ENCODE measurements at places on chromosomes 1 and 21. TPM values are rescaled to one million over a fixed set of nuclear protein-coding genes. Genes with fewer than 3 reads are reported as not detected.

DNA sequence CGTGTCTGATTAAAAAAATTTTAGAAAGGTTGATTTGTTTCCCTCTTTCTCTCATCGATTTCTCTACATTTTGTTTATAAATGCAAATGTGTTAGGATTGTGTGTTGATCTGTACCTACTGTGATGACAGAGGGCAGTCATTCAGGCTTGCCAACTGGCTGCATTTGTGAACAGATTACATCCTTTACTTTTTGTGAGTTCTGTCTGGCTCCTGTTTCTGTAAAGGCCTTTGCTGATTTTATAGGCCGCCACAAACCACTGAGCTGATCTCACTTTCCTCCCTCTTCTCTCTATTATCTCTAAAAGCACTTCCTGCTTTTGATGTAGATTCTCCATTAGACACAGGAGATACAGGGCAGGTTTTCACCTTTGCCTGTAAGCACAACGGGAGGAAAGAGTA lies 106.8 kb downstream of the ESRRG start:
- DNase-seq = no peak

Gene CSF3R
- 5.2 TPM for total RNA-seq

- no peak for DNase-seq
These were observed 777.8 kb upstream of the PRMT6 start for GRCh38 chr1:106278716-106279115.

DNA sequence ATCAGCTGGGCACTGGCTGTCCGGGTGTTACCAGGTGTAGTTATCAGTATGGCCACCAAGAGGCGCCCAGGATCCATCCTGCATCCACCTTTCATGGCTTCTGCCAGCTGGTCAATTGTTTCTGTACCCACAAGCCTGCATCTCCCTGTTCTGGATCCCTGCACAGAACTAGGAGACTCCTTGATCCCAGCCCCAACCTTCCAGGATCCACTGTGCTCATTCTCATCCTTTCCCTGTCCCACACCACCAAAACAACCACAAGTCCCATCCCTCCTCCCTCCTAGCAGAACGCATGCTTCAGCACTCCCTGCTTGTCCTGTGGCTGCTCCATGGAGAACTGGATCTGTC lies 27.2 kb upstream of the FOXE3 start:
- peak; percentile 56 for DNase-seq

GRCh38 chr1:111399792-111400610 lies 27.5 kb downstream of the OVGP1 start:
- peak; percentile 61 for DNase-seq

- no peak for DNase-seq
These were observed 2.4 kb downstream of the LRP8 start for GRCh38 chr1:53325326-53326087.

Gene DAB1
- total RNA-seq = not detected

- DNase-seq = no peak
These were observed 226.0 kb upstream of the KAZN start for GRCh38 chr1:14372526-14372925.

DNA sequence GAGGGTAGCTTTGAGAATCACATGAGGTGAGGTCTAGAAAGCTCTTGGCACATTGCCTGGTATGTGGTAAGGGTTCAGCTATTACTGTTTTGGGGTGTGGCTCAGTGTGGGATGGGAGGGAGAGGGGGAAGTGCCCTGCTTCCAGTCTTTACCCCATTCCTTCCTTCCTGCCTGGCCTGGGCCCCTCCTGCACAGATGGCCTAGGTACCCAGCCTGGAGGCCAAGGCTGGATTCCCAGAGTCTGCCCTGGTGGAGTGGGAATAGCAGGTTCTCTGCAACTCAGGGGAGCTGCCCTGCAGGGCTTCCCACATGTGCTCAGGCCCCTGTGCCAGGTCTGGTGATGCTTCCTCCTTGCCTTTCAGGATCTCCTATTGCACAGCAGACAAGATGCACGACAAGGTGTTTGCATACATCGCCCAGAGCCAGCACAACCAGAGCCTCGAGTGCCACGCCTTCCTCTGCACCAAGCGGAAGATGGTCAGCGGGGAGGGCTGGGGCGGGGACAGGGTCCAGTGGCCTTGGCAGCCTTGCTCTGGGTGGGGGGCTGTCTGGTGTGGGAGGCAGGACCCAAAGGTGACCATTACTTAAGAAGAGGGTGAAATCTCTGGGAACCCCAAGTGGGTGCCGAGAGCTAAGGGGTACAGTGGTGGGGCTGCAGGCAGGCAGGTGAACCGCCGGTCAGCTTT lies 13.5 kb downstream of the LDLRAP1 start:
- DNase-seq = no peak

Gene FCRL3
- total RNA-seq = not detected

DNA sequence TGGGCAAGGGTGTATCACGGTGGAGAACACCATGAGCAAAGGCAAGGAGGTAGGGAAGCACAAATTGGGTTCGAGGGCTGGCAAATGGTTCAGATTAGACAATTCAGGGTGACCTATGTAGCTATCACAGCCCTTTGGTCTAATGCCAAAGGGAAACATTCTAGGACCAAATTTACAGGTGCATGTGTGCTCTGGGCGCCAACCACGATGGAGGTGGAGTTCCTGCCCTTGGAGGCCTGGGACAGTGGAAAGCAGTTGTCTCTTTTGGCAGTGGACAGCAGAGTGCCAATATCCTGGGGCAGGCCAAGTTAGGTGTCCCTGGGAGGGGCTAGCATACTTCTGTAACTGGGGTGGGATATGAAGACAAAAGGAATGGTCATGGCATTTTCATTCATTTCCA lies 40.1 kb downstream of the IGFN1 start:
- DNase-seq = no peak

Gene GMEB1
- total RNA-seq = 5.6 TPM

DNA sequence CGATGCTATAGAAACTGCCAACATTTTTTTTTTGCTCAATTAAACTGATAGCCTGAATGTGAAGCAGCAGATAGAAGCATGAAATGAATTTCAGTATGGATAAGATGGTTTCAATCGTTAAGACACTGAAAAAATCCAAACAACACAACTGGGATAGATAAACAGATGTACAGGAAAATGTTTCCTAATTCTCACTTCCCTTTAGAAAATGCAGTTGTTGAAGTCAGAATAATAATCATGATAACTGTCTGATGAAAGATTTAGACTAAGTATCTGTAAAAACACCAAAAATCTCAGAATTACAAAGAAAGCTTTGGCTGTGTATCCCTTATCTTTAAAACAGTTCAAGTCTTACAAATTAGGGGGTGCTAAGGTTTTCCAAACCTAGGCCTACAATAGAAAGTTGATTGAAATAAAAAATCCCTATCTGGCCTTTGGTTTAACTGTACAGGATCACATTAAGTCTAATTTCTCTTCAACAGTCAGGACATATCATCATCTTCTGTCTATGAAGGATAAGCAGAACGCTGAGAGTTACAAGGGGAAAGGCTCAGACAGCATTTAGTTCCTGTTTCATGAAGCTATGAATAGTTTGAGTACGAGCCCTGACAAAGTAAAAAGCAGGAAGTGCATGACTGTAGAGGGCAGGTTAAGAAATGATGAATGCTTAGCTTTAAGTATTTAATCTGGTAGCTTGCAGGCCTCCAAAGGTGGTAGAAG lies 203.2 kb downstream of the APP start:
- no peak for DNase-seq

Gene LINGO4
- 0.66 TPM for total RNA-seq

- DNase-seq = no peak
These were observed 12.4 kb downstream of the C1orf198 start for GRCh38 chr1:230855886-230856285.

Gene KRTAP6-1
- not detected for total RNA-seq

Gene IL22RA1
- 49.1 TPM for total RNA-seq

Gene LRRC39
- not detected for total RNA-seq

Measured in body of pancreas (tissue), 4 donors.